Kidney (tissue), 22 donors: ENCODE measurements at places on chromosomes 12 and 14. TPM values are rescaled to one million over a fixed set of nuclear protein-coding genes. Genes with fewer than 3 reads are reported as not detected.

Gene RNASE7
- not detected for total RNA-seq

Gene CIROP
- not detected for total RNA-seq

DNA sequence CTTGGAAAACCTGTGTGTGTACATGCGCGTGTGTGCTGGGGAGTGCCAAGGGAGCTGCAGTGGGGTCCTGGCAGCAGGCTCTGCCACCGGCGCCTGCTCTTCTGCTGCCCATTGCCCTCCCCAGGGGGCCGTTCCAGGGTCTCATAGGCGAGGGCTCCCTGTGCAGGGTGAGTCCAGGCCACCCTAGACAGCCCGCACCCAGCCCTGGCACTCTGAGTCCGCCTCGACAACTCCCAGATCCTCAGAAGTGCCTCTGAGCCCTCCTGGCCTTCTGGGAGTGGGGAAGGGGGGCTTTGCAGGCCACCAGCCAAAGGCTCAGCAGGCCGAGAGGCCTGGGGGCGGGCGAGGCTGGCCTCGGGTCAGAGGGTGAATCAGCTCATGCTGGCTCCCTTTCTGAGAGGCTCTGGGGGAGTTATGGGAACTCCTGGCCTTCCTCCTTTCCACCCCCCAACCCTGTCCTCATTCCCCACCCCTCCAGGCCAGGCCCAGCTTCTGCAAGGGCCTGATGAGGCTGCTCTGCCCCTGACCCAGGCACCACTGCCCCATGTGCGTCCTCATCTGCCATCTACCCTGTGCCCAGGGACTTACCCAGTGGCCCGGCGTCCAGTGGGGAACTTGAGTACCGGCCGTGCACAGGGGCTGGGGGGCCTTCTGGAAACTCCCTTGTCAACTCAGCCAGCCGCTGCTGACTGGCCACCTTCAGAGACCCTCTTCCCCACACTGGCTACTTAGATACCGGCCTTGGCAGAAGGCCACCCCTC is 2.1 kb upstream of the TEDC1 start:
- no peak for DNase-seq

- DNase-seq = no peak
Observed at GRCh38 chr12:108823804-108824203, 33.6 kb downstream of the SSH1 start.

GRCh38 chr12:15842108-15842507 is 40.1 kb upstream of the STRAP start:
- no peak for DNase-seq

- no peak for DNase-seq
Observed at GRCh38 chr12:8078398-8078797, 3.7 kb upstream of the NECAP1 start.

DNA sequence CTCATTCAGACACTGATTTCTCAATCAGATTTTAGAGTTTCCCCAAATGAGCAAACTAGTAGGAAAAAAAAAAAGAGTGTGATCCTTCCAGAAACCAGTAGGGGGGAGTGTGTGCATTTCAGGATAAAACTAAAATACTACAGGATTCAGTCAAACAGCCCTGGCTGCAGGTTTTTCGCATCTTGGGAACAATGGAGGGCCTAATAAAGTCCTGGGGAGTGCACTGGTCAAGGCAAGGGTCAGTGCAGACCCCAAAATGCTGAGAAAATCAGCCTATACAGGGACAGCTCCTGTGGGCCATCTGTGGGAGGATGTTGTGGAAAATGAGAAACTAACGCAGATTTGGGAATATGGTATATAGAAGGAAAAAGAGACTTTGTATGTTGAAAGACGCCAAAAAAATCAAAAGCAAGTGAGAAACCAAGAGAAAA is 22.2 kb upstream of the ABCD4 start:
- DNase-seq = peak; percentile 70

Gene CAPZA3
- not detected for total RNA-seq

DNA sequence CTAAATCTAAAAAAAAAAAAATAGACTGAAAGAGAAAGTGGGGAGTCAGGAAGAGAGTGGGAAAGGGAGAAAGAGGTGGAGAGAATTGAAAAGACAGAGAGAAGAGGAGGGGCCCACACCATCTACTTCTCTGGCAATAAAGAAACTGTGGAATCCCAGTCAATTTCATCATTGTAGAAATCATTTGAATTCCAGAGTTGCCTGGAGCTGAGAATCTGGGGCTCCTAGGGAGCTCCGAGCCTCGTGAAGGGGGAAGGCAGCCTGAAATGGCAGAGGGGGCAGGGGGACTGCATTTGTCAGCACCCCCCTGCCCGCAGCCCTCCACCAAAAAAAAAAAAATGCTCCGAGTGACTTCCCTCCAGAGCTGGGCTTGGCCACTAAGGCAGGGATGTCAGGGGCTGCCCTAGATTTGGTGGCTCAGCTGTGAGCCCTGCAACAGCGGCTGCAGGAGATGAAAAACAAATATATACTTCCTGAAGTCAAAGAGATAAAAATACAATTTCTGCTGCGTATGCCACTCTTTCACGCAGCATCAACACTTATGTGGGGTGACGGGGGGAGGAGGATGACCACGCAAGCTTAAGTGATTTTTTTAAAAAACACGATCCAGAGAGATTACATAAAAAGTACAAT is 80.5 kb downstream of the BCL11B start:
- DNase-seq = no peak

Gene SLC17A8
- 0.16 TPM for total RNA-seq

Gene SLC8A3
- total RNA-seq = 0.98 TPM
